Activated T-cell treated with anti-CD3 and anti-CD28 coated beads, Interleukin-2, amount 50 U/mL, for 1 hour (primary cell): ENCODE measurements at places on chromosomes 16 and 17.
A peak's percentile ranks its signal among the peaks of the same experiment; 100 is the strongest.

DNA sequence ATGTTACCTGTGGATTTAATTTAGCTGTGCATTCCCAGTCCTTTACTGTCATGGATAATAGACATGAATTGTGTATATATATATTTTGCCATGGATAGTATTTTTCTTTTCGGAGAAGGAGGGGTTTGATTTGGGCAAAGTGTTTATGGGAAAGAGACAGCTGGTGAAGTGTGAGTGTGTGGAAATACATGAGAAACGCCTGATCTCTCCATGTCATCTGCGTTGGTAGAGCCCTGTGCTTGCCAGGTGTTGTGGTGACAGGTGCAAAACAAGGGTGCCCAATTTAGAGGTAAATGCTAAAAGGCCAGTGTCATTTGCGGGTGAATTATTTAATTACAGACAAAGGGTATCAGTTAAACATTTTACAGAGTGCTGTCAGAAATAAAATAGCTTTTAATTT, 23.4 kb downstream of the NDEL1 start:
- DNase-seq: no peak

GRCh38 chr16:84881702-84882521, 62.1 kb downstream of the CRISPLD2 start:
- DNase-seq: no peak

DNA sequence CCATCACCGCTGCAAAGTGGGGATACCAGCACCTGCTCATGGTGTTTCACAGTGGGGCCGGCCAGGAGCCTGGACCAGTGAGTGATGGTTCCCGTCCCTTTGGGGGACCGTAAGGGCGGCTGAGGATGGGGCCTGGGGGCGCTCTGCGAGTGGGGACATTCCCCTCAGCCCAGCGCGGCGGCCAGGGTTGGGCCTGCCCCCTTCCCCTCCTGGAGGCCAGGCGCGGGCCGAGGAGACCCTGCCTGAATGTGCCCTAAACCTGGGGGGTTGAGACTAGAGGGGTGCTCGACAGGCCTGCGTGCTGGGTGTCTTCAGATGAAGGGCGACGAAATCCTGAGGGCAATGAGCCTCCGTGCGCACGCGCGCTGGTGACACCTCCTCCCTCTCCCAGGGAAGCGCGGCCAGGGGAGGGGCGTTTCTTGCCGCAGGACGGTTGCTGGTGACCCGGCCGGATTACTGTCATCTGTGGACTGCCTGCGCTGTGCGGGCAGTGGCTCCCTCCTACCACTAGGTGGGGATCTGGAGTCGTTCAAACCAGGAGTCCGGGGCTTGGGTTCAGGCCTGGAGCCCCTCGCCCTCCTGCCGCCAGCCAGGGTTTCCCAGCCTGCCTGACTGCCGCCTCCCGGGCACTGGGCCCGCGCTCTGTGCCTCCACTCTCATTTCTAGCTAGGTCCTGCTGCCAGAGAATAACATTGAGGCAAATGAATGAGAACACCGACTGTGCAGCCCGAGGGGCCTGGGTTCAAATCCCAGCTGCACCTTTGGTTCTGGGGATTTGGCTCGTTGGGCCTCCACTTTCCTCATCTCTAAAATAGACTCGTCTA, 17.1 kb downstream of the TBX2 start:
- peak; percentile 67 for DNase-seq

DNA sequence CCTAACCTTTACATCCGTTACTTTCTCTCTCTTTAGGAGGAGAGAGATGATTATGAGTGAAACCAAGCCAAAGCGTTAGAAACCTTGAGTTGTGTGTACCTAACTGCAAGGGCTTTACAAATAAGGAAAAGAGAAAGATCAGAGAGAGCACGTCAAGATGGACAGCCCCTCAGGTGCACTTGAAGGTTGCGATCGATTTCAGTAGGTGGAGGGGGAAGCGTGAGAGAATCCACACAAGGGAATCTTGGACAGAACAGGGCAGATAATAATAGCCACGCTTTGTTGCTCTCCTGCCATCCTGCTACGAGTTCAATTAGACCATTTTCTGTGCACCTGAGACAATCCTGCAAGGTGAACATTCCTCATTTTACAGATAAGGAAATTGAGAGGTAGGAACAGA, 78.4 kb downstream of the VAT1L start:
- DNase-seq: no peak

DNA sequence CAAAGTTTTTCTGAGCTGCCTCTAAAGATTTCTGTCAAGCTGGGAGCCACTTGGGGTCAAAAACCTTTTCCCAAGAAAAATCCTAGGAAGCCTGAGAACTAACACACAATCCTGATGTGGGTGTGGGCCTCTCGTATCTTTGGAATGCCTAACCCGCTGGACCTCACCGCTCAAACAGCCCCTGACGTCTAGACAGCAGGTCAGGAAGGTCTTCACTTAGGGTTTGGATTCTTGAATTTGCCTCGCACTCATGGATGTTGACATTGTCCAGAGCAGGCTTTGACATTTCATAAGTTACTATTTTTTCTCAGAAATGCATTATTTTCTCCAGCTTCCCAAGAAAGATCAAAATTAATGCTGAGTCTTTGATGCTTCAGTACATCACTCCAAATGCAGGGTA, 18.9 kb downstream of the TEX2 start:
- DNase-seq: no peak

DNA sequence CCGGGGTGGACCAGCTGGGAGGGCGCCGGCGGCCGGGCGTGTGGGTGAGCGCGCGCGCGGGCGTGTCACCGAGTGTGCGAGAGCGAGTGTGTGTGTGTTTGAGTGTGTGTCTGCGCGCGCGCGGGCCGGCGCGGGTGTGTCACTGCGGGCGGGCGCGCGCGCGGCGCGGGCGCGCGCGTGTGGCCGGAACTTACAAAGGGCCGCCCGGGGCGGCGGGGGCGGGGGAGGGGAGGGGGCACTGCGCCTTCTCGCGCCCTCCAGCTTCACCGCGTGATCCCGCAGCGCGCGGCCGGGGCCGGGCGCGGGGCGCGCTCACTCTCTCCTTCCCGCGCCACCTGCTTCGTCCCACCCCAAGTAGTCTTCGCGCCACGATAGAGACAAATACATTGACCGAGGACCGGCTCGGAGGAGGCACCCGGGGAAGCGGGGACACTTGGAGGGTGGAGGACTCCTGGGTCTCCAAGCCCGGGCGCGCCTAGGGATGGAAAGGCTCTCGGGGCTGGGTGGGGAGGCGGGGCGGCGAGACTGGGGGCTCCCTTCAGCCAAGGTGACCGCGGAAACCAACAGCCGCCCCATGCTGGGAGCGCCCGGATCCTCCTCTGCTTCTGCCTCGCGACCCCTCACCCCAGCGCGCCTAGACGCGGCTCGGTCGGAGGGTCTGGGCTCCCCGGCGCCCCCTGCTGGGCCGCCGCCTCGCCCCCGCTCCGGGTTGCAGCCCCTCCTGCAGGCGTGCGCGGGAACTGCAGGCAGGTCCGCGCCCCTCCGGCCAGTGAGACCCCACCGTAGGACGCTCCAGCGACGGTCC, at the start of gene SRCIN1:
Gene SRCIN1 (minus strand): TSS at position 112 of the 805 bp plus-strand sequence. CDS start 247 bp downstream, outside the sequence.
- peak; percentile 57 for DNase-seq

GRCh38 chr16:73057291-73058210, 9.6 kb upstream of the ZFHX3 start:
- DNase-seq: no peak

DNA sequence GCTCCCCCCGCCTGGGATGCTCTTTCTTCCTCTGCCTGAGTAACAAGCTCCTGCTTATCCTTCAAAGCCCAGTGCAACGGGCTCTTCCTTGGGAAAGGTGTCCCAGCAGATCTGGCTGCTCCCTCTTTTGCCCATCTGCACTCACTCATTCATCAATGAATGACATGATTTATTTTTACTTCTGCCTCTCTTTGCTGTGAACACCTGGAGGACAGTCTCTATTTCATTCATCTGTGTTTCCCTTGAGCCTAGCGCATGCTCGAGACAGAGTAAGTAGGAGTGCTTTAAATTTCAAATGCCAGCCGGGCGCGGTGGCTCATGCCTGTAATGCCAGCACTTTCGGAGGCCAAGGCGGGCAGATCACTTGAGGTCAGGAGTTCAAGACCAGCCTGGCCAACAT, 22.0 kb upstream of the GINS2 start:
- DNase-seq: no peak

DNA sequence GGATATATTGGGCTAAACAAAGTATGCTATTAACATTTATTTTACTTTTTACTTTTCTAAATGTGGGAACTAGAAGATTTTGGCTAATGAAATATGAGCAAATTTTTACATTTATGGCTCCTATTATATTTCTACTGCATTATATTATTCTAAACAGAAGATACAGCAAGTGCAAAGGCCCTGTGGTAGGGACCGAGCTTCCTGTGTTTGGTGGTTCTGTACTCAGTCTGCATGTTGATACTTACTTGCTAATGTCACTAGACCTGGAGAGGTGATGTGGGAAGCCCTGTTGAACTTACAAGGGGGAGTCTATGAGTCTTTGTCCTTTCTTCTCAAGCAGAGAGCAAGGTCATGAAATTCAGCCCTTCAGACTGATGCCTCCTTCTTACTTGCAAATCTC, 10.0 kb upstream of the IRX3 start:
- DNase-seq: no peak

GRCh38 chr16:78333808-78334207, 234.4 kb downstream of the WWOX start:
- no peak for DNase-seq

GRCh38 chr16:57045694-57046381, 46.5 kb upstream of the CPNE2 start:
- DNase-seq: peak; percentile 51

GRCh38 chr16:24488045-24488444, 51.3 kb upstream of the RBBP6 start:
- DNase-seq: no peak

- DNase-seq: no peak
Measured at GRCh38 chr16:59048876-59049275, 314.8 kb upstream of the GOT2 start.
